ENCODE measurements at places on chromosomes 16 and 17.

DNA sequence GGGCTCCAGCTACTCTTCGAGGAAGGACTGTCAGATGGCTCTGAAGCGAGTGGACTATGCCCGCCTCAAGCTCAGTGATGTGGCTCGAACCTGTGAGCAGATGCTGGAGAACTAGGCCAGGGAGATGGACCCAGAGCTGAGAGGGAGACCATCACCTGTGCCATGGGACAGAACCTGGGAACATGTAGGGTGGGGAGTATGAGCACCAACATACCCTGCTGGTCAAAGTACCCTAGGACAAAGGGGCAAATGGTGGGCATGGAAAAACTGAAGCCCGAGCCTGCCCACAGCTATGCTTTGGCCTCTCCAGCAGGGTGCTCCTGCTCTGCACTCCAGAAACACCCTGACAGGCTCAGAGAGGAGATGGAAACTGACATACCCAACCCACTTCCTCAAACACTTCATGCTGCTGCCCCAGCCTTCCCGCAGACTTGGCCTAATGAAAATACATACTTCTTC is 1.9 kb downstream of the MED11 start:
- no peak for DNase-seq

- no peak for DNase-seq
Measured at GRCh38 chr17:28711723-28712031, at the start of gene PROCA1. TSS of gene PROCA1 (minus strand) at chr17:28711888. CDS start at chr17:28711660, 228 bp downstream.

- DNase-seq = no peak
Measured at GRCh38 chr16:23754594-23755483, at the start of gene CHP2. TSS of gene CHP2 (plus strand) at chr16:23755026. CDS start at chr16:23755050, 24 bp downstream.

DNA sequence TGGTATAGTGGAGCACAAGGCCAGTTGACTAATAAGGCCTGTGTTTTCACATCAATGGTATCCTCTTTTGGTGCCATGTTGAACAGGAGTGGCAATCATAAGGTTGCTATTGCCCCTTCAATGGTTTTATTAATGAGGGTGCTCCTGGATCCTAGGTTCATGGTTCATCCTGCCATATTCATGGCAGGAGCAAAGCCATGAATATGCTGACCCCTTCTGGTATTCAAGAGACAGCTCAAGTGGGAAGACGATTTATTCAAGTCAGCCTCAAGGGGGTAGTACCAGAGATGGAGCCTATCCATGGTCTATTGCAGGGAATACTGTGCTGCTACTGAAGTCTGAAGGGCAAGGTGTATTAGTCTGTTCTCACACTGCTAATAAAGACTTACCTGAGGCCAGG is 2.6 kb downstream of the ABCA9 start:
- DNase-seq = peak; percentile 48

- no peak for DNase-seq
Measured at GRCh38 chr17:57260325-57261083, 4.2 kb downstream of the MSI2 start.

DNA sequence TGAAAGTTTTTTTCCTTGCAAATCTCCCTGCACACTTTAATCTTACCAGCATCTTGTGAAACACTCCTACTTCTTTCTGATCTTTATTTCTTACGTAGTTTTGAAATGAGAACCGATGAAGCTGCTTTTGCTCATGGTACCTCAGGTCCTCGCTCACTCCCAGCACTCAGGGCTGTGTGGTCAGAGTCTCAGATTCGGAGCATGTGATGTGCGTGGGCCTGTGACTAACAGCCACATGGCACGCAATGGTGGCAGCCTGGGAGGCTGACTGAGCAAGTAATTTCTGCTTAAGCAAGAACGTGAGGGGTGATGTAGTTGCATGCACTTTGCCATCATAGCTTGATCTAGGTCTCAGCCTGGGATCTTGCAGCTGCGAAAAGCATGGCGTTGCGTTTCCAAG is 624.3 kb downstream of the MAF start:
- DNase-seq = no peak

DNA sequence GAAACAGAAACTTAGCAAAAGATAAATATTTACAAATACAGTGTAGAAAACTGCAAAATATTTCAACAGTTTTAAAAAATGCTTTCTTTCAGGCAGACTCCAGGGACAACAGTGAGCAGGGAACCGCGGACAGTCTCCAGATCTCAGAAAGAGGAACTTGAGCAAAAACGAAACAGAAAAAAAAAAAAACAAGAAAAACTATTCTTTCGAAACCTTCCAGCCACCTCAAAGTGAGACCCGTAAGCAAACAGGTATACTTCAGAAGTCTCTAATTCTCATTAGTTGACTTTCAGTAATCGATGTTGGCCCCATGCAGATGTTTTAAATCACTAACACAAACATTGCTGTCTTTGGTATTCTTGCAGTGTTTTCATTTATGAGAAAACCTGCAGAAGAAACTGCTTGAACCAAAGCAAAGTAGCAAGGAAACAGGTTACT is 15.7 kb upstream of the CCL1 start:
- no peak for DNase-seq

DNA sequence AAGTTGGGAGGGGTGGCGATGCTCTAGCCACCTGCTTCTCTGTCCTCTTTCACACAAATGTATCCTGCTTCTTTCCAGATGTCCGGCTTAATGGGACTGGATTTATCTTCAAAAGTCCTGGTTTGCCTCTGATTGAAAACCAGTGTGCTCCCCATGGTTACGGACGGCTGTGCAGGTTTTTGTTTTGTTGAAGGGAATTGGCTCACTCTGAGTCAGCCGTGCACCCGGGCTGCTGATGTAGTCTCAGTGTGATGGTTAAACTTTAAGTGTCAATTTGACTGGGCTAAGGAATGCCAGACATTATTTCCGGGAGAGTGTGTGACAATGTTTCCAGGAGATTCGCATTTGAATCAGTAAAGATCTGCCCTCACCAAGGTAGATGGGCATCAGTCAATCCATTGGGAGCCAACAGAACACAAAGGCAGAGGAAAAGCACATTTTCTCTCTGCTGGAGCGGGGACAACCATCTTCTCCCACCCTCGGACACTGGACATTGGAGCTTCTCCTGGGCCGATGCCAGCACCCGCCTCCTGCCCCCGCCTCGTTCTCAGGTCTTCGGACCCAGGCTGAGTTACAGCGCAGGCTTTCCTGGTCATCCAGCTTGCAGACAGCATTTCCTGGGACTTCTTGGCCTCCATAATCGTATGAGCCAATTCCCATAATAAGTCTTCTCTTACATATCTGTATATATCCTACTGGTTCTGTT is 126.9 kb upstream of the TNRC6C start:
- no peak for DNase-seq

DNA sequence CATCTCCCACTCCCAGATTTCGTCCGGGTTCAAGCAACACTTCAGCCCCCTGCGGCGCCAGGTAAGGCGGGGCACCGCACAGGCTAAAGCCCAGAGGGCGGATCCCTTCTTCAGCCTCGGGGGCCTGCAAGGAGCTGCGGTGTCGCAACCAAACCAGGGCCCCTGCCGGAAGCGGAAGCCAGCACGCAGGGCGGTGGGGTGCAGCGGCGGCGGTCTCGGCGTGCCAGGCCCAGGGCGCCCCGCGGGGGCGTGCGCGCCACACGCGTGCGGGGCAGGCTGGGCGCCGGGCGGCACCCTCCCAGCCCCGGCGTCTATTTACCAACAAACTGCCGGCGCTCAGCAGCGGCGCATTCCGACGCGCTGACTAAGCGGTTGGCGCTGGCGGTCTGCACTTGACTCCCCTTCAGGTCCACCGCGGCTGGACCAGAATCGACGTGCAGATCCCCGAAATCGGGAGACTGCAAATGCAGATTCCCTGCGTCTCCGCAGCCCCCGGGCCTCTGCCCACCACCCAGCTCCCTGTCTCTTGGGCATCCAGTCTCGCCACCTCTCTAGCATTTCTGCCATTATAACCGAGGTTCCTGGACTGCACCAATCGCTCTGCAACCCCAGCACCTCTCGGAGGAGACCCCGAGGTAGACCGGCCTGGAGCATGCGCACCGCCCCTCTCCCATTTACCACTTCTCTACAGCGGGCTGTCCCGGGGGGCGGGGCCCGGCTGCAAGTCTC is 421 bp upstream of the DLX4 start:
- peak; percentile 73 for DNase-seq

DNA sequence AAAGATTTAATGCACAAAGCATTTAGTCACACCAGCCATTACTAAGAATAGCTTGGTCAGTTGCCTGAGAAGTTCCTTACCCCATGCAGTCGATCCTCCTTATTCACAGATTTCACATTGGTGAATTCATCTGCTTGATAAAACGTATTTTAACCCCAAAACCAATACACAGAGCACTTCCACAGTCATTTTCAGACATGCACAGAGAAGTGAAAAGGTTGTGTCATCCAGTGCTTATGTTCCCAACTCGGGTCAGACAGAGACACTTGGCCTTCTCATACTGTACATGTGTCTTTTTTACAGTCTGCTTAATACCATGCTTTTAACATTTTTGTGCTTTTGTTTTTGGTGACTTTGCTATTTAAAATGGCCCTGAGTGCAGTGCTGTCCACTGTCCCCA is 219.7 kb downstream of the SPECC1 start:
- DNase-seq = no peak

DNA sequence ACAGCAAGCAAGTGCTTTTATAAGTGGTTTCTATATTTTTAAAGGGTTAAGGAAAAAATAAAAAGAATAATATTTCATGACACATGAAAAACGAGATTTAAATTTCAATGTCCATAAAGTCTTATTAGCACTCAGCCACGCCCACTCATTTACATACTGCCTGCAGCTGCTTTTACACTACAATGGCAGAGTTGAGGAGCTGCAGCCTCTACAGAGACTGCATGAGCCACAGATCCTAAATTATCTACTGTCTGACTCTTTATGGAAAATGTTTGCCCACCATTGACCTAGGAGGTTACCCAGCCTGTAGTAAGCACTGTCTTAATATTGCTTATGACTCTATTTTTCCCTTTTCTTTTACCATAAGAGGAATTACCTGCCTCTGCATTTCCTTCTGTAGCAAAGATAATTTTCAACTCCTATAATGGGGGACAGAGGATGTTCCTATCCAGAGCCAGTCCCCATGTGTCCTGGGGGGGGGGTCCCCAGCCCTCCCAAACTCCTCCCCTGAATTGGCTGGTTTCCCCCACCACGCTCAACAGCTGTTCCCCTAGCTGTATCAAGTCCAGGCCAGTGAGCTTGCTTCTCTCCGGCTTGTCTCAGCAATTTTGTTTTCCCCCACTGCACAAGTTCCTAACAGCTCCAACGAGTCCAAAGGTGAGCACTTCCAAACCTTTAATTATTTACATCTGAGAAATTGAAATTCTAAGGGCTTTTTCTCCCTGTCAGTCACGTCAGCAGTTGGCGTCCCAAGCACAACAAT is 139.4 kb upstream of the ERCC4 start:
- DNase-seq = no peak

GRCh38 chr17:76993651-76994050 is 125.4 kb downstream of the MGAT5B start:
- DNase-seq = no peak

GRCh38 chr17:31918701-31919128 is 17.2 kb upstream of the UTP6 start:
- no peak for DNase-seq

GRCh38 chr17:77864234-77865111 is 94.0 kb upstream of the TNRC6C start:
- no peak for DNase-seq

GRCh38 chr16:82135844-82136243 is 34.2 kb downstream of the MPHOSPH6 start:
- DNase-seq = peak; percentile 14

- DNase-seq = no peak
Measured at GRCh38 chr17:70053241-70054234, 21.5 kb upstream of the KCNJ16 start.

- DNase-seq = peak; percentile 76
Measured at GRCh38 chr16:78183437-78184237, 84.2 kb downstream of the WWOX start.

- no peak for DNase-seq
Measured at GRCh38 chr17:80095844-80096475, 5.4 kb upstream of the GAA start.

- DNase-seq = peak; percentile 59
Measured at GRCh38 chr17:41511116-41511515, 5.7 kb upstream of the KRT13 start.

DNA sequence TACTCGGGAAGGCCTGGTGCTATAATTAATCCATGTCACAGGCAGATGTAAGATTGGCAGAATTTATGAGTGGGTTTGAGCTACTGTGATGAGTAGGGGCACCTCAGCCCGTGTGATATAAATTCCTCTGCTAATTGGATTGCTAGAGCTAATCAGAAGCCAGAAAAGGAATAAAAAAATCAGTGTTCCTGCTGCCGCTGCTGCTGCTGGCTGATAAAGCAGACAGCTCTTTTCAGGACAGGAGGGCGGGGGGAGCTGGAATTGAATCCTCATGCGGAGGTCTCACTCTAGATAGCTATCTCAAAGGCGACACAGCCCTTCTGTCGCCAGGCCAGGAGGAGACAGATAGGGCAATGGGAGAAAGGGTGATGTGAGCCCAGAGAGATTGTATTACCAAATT is 182.7 kb upstream of the ZFHX3 start:
- DNase-seq = no peak

DNA sequence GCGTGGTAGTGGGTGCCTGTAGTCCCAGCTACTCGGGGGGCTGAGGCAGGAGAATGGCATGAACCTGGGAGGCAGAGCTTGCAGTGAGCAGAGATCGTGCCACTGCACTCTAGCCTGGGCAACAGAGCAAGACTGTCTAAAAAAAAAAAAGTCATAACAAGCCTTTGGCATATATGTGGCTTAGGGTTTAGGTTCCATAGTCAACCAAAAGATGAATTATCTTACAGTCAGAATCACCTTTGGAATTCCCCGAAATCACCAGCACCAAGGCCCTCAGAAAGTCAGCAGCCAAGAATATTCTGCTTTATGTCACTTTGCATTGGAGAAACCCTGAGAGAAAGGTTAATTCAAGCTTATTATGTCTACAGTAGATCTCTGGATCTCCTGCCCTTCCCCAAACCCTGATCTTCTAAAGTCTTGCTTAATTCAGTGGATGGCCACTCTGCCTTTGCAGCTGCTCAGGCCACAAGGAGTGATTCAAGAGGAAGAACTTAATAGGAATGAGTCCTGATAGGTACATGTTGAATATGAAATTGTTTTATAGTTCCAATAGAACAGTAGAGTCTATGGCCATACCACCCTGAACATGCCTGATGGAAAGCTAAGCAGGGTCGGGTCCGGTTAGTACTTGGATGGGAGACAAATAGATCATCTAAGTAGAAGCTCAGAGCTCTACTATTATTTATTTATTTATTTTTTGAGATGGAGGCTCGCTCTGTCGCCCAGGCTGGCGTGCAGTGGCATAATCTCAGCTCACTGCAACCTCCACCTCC is 196.0 kb upstream of the CACNG5 start:
- no peak for DNase-seq
